ENCODE measurements at places on chromosomes 5 and 9. TPM values are rescaled to one million over a fixed set of nuclear protein-coding genes. Genes with fewer than 3 reads are reported as not detected.

NOXA1 gene
- total RNA-seq = 6.4 TPM

PITX1 gene
- not detected for total RNA-seq

FCN2 gene
- total RNA-seq = not detected

OLFML2A gene
- 0.07 TPM for total RNA-seq

PROB1 gene
- total RNA-seq = 1.7 TPM

RANBP3L gene
- not detected for total RNA-seq

KIF2A gene
- total RNA-seq = 99.8 TPM

MAPKAP1 gene
- total RNA-seq = 55.7 TPM

FOXD4L6 gene
- not detected for total RNA-seq

OR13C9 gene
- not detected for total RNA-seq

ZNF462 gene
- total RNA-seq = 5.3 TPM

F12 gene
- total RNA-seq = 0.44 TPM

DPM2 gene
- 42.5 TPM for total RNA-seq

ZBED3 gene
- total RNA-seq = 4.8 TPM

- DNase-seq = no peak
Measured at GRCh38 chr9:87894998-87895625, 12.4 kb downstream of the SPATA31E1 start.

DNA sequence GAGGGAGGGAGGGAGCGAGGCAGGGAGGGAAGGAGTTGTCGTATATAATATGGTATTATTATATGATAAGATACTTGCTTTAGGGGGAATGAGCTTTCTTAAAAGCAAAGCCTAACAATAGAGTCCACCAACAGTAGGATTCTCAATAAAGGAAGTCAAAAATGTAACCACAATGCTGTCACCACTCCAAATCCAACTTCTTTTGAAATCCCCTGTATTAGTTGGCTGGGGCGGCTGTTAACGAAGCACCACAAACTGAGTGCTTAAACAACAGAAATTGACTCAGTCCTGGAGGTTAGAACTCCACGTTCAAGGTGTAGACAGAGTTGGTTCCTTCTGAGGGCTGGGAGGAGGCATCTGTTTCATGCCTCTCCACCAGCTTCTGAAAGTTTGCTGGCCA lies 23.1 kb downstream of the GAS1 start:
- no peak for DNase-seq

GRCh38 chr9:7298123-7298522 lies 501.5 kb downstream of the DMAC1 start:
- no peak for DNase-seq

- no peak for DNase-seq
Measured at GRCh38 chr5:94941122-94941755, 322.8 kb downstream of the SLF1 start.

DNA sequence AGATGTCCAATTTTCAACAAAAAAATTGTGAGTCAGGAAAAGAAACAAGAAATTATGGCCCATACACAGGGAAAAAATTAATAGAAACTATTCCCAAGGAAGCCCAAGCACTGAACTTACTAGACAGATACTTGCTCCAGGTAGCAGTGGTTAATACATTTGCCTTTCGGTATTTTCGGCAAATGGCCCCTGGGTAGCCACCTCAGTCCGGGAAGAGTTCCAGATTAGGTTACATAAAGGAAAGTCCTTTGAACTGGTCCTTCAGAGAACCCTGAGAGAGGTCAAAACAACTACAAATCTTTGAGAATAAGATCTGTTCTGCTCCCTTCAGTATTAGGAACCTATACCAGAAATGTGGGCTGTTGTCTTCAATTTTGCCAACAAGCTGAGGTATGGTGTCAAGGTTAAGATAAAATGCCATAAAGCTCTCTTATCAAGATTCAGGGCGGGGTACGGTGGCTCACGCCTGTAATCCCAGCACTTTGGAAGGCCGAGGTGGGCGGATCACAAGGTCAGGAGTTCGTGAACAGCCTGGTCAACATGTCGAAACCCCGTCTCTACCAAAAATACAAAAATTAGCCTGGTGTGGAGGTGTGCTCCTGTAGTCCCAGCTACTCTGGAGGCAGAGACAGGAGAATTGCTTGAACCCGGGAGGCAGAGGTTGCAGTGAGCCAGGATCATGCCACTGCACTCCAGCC lies 343.4 kb downstream of the CWC27 start:
- DNase-seq = no peak

DNA sequence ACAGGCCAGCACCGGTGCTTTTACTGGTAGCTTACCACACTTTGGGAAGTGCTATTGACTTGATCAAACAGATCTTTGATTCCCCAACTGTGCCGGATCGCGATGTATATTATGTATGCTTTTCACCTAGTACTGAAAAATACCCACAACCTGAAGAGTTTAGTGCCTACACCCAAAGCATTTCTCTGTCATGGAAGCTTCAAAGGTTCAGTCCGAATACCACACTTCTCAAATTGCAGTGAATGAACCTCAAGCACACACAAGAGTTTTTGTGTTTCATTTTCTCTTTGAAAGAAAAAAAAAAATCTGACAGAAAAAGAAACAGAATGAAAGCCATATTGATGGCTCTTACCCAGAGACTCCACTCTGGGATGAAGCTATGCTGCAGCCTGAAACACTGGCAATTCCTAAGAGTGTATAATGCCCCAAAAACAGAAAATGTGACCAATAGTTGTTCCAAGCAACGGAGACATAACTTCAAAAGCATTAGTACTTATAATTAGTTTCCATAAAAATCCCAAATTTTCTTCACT lies 100.9 kb downstream of the EBF1 start:
- DNase-seq = no peak

DNA sequence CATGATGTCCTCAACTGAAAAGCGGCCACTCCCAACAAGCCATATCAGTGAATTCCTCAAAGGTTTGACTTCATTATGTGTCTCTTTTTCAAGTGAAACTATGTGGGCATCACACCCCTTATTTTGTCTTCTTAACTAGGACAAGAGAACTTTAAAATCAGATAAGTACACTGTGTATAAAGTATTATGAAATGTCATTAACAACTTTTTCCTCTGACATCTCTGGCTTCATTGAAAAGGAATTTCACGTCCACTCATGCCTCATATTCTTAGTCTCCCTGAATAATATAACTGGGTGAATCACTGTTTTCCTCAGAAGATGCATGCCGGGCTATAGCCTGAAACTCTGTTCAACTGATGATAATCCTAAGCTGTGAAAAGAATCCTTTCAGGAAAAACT lies 415.8 kb downstream of the ACTL7B start:
- DNase-seq = no peak

DNA sequence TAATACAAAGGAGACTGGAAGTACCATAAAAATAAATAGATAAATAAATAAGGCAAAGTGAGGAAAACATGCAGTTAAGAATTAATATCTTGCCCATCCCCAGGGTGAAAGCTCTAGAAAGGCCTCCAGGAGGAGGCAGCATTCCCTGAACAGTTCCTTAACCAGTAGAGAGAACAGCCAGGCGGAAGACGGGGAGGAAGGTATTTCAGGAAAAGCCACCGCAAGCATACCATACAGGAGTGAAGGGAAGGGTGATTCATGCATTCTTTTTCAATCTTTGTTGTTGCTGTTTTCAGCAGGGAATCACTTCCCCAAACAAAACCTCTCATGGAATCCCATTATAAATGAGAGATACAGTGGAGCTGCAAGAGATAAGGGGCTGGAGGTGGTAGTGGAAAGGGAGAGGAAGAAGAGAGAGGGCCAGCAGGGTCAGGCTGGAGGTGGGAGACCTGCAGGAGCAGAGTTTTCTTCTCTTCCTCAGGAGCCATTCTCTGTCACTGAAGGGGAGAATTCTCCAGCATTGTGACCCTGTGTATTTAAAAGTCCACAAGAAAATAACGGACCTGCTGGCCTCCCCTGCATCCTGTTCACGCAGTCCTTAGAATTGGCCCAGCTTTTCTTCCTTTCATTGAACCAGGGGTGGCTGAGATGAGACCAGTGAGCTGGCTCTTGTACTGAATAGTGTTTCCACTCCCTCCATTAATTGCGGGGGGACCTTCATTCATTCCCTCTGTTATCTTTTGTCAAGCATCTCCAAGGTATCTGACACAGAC lies 255.9 kb downstream of the FAM114A2 start:
- DNase-seq = no peak

DNA sequence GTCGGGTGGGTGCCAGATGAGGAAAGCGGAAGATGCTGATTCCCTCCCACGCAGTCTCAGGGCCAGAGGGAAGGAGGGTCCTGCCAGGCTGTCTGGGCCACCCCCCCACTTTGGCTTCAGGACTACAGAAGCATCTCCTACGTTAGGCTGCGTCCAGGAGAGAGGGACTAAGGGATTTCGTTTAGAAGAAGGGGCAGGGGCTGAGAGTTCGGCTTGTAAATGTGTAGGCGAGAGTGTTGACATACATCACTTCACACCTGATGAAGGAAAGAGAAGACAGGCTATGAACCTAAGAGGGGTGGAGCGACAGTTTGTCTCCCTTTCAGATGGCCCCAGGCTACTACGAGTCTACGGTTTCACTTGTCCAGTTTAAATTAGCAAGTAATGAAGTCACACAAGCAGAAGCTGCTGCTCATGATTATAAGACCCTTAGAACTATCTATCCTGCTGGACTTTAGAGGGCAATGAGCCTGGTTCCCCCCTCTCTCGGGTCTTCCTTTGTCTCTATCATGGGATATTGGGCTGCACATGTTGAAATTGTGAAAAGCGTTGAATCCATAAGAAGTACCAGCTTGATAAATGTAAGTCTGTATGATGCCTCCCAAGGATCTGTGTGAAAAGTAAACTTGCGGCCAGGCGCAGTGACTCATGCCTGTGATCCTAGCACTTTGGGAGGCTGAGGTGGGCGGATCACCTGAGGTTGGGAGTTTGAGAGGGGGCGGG lies 193.0 kb downstream of the AOPEP start:
- no peak for DNase-seq

DNA sequence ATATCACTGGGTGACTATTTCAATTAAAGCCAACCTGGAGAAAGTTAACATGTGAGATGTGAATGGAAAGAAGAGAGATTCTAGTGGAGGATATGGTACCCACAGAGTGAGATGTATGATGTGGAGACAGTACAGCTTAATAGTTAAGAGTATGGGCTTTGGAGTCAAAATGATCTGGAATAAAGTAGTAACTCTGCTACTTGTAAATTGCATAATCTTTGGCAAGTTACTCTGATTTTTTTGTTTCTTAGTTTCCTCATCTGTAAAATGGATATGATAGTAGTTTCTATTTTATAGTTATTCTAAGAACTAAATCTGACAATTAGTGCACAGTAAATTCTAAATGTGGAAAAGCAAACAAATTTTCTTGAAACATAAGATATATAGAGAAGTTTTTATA lies 79.2 kb downstream of the ISOC1 start:
- no peak for DNase-seq

GRCh38 chr9:72596451-72597180 lies 75.2 kb downstream of the TMC1 start:
- DNase-seq = no peak

DNA sequence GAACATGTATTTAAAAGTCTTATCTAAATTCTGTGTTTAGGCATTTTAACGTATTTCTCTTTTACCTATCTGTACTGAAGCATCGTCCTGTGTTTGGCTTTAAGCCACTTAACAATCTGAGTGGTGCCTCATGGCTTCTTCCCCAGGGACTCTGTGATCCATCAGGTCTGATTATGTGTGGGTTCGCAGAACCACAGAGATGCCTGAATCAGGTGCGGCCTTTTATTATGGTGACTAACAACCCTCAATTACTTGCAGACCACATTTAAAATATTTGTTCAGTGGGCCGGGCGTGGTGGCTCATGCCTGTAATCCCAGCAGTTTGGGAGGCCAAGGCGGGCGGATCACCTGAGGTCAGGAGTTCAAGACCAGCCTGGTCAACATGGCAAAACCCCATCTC lies 39.6 kb upstream of the SAP30L start:
- no peak for DNase-seq

GRCh38 chr5:170426786-170427185 lies 37.6 kb upstream of the KCNMB1 start:
- DNase-seq = no peak

GRCh38 chr5:65927503-65928321 lies 1.3 kb downstream of the ERBIN start:
- no peak for DNase-seq

DNA sequence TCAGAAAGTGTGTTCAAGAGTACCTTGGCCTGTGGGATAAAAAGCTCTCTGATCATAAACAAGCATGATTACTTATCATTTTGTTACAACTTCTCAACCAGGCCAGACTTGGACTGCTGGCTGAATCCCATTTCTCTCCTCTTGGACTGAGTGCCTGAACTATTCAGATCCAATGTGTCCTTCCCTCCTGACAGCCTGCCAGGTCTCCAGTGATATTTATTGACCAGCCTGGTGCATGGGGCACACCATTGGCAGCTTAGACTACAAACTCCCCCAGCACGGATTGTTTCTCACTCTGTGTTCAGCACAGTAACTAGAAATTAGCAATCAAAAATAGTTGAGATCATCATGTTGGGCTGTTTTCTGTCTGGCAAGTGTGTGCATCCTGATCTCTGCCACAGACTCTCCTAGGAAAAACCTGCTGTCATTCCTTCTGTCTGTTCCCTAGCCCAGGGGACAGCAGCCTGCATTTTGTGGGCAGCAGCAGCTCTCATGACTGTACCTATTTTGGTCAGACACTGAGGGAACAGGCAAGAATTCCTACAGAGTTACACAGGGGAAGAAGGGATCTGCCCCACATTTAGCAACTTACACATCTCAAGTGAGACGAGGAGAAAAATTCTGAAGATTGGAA lies 348.1 kb downstream of the ADAMTS6 start:
- no peak for DNase-seq

DNA sequence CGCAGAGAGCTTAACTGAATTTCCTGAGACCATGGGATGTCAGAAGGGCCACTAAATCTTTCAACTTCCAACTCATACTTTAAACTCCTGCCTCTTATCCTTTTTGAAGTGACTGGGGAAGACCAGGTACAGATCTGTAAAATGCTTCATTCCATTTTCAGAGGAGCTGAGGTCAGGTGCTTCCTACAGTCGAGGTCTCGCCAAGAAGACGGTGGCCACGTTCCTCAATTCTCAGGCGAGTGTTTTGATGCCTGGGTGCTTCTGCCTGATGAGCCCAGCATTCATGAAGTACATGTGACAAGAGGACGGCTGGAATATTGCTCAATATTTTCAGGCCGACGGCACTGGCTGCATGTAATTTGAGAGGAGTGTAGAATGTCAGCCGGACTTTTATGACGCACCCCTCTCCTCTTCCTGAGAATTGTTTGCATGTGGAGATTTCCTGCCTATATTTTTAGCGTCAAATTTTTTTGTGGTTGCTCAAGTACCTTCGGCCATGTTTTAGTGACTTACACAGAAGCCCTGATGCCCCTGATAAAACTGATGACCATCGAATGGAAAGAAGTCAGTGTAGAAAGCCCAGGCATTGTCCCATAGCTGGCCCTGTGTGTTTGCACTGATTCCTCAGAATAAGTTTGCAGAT lies 38.8 kb upstream of the GLRX start:
- no peak for DNase-seq

DNA sequence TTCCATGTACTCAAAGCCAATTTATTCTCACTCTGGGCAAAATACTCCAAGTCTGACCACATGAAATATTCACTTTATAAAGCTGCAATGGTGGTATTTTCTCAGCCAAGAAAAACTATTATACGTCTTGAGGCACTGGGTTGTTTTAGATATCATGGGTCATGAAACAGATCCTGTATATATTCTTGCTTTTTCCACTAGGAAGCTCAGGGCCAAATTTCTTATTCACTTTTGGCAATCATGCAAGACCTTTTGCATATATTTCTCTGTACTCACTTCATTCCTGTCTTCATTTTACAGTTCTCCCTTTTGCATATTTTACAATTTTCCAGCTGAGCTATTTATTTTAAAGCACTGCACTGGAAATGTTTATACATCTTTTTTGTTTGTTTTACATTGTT lies 49.8 kb downstream of the GABBR2 start:
- DNase-seq = no peak

- no peak for DNase-seq
Measured at GRCh38 chr5:98402130-98402529, 371.3 kb upstream of the RGMB start.

- DNase-seq = no peak
Measured at GRCh38 chr5:19099195-19099594, 888.8 kb downstream of the CDH18 start.
